ENCODE measurements at places on chromosomes 4 and X.

GRCh38 chr4:132770776-132771175, 378.3 kb upstream of the PCDH10 start:
- no peak for DNase-seq

- DNase-seq: no peak
Measured at GRCh38 chrX:95995583-95995982, 689.1 kb upstream of the DIAPH2 start.

GRCh38 chr4:533318-534100, 34.5 kb downstream of the PIGG start:
- DNase-seq: no peak

- DNase-seq: no peak
Measured at GRCh38 chr4:140090215-140090731, 63.7 kb downstream of the MAML3 start.

DNA sequence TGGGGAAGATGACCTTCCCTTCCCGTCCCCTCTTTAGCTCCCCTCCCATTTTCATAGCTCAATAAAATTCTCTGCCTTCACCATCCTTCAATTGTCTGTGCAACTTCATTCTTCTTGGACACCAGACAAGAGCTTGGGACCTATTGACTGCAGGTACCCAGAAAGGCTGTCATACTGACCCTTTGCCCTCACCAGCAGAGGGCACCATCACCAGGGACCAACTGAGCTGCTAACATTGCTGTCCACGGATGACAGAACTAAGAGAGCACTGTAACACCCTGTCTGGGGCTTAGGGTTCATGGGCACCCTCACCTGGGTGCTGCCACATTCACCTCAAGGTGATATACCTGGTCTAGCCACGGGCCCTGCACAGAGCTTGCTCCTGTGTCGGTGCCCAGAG, 141.3 kb upstream of the VCX3B start:
- DNase-seq: no peak

DNA sequence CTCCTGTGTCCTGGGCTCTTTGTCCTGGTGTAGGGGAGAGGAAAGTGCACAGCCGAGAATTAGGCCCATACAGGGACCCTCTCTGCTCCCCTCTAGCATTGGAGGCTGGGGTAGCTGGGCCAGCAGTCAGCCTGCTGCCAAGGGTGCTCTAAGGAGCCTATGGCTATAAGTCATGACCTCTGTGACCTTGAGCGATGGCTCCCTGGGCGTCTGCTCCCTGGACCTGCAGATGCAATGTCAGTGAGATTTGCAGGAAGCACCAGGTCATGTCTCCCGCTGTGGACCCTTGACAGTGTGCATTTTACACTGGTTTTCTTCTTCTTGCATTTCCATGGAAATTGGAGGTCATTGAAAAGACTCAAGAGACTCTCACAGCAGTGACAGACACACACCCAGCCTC, 234.1 kb upstream of the PSAPL1 start:
- no peak for DNase-seq

DNA sequence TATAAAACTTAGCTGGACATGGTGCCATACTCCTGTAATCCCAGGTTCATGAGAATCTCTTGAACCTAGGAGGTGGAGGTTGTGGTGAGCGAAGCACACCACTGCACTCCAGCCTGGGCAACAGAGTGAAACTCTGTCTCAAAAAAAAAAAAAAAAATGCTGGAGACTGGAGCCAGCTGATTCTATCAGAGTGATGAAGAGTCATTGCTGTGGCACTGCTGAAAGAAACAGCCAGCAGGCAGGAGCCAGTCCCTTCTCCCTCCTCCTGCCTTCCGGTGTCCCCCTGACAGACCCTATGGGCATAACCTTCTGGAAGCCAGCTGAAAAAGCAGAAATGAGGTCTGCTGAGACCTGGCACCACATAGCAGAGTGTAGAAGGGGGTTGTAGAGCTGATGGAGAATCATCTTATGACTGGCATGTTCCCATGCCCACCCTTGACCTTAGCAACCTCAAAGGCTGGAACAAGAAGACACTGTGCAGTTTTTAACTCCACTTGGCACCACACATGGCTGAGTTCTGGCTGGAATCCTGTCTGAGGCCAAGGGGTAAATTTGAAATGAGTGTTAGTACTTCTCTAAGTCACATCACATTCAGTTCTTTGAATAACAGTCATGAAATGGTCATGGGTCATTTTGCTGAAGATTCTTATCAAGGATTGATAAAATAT, 2.6 kb upstream of the SPINK2 start:
- DNase-seq: no peak

DNA sequence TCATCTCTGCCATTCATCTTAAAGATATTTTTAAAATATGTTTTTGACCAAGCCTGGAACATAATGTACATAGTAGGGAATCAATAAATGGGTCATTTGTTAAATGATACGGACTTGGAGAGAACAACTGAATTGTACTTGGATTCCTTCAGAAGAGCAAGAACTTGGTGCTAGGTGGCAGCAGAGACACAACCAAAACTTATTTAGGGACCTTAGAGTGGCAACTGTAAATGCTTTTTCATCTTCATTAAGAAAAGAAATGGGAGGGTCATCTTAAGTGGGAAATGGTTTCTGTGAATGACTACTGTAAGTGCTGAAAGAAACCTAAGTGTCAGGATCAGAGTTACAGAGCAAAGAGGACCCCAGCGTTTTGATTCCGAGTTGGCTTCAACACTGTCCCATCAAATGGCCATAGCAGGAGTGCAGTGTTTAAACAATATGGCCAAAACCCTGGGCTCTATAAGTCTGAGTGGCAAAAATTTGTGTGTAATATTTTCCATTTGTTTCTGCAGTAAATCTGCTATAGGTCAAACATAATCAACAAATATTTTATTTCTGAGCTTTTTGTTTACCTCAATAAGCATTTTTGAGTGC, 213.6 kb downstream of the PALLD start:
- no peak for DNase-seq

- DNase-seq: no peak
Measured at GRCh38 chr4:70818173-70818855, 21.4 kb downstream of the GRSF1 start.

GRCh38 chrX:45145492-45146215, 55.0 kb downstream of the DIPK2B start:
- DNase-seq: no peak

All from activated CD4-positive, CD25-positive, alpha-beta regulatory T cell treated with anti-CD3 and anti-CD28 coated beads, Interleukin-2, amount 50 U/mL, for 16 hours (primary cell).